Uterus (tissue), 4 donors: ENCODE measurements at places on chromosomes 1 and 21.

GRCh38 chr1:227946624-227947385 lies 927 bp downstream of the WNT9A start:
- peak; percentile 72 for DNase-seq

DNA sequence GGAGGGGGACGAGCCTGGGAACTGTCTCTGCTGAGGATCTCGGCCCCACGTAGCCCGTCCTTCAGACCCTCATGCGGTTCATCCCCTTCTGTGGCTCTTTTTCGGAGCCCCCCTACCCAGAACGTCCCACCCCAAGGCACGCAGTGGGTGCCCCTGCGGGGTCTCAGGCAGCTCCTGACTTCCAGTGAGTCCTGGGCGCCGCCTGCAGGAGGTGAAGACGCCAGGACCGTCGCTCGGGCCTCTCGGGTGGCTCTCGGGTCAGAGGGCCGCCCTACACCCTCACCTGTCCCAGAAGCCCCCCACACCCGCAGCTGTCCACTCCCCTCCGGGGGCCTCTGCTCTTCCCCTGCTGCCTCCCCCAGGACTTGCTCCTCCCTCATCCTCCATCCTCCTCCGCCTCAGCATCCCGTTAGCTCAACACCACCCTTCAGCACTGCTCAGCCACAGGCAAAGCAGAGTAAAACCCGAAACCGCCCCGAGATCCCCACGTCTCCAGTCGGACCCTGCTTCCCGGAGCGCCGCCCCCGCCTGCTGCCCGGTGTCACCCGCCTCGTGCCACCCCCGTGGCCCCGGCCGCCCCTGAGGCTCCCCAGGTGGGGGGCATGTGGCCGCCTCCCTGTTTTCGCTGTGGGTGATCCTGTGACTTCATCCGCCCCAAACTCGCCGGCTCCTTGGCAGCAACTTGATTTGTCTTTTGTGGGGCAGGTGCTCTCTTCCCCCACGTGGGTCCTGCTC lies 13.3 kb upstream of the POFUT2 start:
- peak; percentile 21 for DNase-seq

DNA sequence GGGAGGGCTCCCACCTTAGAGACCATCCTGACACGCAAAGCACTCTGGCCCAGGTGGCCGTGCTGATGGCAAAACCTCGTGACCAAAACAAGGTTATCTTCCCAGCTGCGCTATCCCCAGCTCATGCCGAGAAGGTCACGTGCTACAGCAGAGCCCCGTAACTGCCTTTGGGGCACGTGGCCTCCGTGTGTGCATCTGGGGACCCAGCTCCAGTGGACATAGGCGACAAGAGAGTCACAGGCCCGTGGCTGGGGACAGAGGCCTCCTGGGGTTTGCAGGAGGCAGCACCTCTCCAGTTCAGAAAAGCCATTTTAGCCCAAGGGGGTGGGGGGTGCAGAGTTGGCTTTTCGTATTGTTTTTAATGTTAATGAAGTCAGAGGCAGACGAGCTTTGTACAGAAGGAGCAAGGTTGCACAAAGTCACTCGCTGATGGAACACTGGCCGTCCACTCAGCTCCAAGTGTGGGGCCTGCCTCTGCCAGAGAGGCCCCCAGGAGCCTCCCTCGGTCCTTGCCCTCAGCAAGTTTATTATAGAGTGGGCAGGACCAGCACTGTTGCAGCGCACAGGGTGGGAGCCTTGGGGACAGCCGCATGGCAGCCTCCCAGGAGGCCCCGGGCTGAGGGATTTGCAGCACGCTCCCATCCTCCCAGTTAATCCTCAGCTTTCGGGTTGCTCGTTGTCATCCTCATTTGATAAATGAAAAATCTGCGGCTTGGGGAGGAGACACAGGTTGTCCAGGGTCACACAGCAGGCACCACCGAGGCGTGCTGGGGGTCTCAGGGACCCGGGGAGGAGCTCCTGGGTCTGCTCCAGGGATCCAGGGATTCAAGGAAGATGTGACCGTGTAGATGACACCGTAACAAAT lies 8.0 kb upstream of the PDE9A start:
- no peak for DNase-seq

- DNase-seq, result no peak
Measured at GRCh38 chr1:101119289-101119688, 93.7 kb upstream of the DPH5 start.

GRCh38 chr1:32885676-32886003 lies 651 bp upstream of the HPCA start:
- DNase-seq, result no peak

DNA sequence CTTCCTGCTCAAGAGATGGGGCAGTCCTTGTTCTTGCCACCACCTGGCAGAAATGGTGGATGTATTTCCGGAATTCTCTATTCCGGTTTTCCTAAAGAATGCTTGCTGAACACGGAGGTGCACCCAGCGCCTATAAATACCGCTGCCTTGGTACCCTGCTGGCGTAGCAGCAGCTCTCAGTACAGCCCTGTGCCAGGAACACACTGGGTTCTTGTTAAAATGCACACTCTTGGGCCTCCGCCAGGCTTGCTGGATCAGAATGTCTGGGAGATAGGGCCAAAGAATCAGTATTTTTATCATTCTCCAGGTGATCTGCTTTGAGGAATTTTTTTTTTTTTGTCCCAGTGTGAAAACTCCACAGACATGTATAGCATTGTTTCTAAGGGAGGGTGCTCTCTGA lies 54.2 kb downstream of the IGSF5 start:
- DNase-seq, result no peak

DNA sequence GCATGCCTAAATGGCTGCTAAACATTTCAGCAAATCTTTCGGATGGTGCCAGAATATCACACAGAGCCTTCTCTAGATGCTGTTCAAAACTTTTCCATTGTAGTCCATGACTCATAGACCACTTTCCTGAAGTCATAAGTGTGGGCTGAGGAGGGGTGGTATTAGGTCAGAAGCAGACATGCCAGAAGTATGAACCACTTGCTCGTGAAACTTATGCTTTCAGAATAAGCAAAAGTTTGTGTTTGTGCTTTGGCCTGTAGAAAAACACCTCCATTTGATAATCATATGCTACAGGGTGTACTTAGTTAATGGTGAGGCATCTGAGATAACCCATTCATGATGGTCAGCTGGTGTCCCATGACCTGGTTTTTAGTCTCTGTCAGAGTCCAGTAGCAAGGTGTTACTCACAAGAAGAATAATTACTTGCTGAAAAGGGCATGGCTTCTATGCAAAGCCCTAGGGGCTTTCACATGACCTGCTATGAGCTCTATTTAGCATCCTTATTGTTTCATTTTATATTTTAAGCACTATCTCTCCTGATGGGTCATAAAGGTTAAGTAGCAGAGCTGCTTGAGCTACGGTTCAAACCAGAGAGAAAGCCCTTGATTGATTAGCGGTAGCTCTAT lies 183.1 kb upstream of the IVNS1ABP start:
- no peak for DNase-seq

DNA sequence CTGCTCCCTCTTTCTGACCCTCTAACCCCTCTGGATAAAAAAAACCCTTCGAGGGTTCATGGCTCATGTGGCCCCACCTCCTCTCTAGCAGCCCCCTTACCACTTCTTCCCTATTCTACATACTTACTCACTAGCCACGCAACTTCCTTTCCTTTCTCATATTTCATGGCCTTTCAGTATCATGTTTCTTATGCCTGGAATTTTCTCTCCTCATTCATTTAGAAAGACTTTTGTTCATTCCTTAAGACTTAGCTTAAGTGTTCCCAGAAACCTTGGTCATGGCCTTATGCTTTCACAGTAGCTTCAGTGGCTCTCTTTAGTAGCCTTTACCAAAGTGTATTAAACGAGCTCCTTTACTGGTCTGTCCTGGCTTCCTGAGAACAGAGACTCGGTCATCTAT lies 6.1 kb downstream of the ACP6 start:
- no peak for DNase-seq

DNA sequence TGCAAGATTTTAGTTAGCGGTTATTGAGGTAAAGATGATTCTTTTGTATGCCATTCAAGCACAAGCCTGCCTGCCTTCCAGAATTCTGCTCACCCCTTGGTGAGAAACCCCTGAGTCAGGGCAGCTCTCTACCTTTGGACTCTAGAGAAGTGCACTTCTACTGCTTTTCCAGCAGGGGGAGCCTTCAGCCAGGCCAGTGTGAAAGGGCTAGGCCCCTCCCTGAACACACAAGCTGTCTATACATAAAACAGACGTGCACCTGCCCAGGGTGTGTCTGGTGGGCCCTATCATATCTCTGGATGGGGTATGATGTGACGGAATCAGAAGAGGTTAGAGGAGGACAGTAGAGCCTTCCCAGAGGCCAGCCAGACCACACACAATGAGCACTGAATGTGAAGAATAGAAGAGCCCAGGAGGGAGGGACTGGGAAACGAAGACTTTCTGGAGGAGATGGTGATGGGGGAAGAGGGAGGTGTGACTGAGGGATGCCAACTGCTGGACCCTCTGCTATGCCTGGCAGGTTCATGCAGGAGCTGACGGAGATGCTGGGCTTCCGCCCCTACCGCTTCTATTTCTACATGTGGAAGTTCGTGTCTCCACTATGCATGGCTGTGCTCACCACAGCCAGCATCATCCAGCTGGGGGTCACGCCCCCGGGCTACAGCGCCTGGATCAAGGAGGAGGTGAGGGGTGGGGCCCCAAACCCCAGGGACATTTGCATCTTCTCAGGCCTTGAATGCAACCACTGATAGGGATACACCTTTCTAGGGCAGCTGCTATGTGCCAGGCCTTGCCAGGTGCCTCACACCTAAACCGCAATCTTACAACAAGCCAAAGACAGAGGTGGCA lies 13.0 kb upstream of the KCNC4 start:
- no peak for DNase-seq

GRCh38 chr1:241767737-241768136 lies 80.3 kb upstream of the EXO1 start:
- DNase-seq, result no peak

DNA sequence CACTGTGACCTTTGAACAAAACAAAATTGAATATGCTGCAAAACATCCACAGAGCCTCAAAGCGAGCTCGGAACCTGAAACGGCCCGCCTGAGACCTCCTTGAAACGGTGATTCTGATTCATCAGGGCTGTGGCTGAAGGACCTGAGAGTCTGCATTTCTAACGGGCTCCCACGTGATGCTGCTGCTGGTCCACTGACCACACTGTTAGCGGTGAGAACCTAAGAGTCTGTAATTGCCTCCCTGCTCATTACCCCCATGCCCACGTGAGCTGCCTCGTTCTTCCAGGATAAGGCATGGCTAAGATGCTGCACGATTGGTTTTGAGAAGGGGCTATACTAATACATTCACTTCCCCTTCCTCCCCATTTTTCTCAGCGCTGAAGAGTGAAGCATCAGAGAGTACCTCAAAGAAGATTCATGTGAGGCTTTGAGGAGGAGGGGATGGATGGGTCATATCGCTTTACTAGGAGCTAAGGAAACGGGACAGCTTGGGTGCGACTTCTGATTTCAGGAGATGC lies 9.7 kb downstream of the TLR5 start:
- no peak for DNase-seq

GRCh38 chr1:154751690-154752089 lies 118.4 kb downstream of the KCNN3 start:
- DNase-seq, result peak; percentile 72

DNA sequence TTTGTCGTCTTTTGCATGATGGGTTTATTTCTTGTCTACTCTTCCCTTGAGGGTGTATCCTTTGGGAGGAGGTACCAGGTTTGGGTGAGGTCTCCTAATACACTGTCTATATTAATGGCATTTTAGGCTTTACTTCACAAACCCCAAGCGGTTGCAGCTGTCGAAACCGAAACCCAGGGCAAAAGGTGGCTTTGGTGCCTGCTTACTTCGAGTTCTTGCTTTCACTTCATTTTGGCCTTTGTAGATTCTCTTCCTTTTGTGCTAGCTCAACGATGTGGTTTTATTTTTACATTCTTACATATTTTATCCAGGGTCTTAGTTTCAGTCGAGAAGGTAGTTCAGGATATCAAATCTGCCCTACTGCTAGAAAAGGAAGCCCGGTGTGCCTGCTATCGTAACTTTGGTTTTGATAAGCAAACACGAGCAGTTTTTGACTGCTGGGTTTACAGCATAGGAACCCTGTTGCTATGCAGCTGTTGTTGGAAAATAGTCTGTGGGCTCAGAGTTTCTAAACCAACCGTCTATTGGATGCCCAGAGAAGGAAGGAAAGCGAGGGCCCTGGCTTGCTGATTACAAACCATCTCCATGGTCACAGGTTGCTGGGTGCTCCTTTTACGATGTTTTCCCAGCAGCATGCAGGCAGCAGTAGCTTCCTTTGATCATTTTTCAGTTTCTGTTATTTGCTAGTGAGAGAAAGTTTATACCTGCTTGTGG lies 9.8 kb upstream of the TSPAN2 start:
- DNase-seq, result peak; percentile 58

- DNase-seq, result no peak
Measured at GRCh38 chr1:185404907-185405568, 88.0 kb upstream of the IVNS1ABP start.

- no peak for DNase-seq
Measured at GRCh38 chr1:232511172-232511571, 118.8 kb downstream of the SIPA1L2 start.

DNA sequence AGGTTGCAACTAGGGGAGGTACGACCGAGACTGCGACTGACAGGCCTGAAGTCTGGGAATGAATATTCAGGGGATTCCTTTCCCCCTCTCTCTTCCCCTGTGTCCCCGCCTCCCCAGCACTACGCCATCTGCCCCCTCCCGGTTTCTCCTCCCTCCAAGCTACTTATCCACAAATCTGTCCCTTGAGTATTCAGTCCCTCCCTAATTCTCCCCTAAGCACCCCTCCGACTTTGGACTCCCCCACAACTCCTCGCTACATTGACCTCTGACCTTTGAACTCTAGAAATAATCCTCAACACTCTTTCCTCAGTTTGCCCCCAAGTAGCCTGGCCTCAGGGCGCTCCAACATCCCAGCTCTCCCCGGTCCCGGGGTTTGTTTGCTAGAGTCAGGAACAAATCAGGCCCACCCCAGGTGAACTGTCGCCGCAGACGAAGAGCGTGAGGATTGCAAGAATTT lies 393 bp downstream of the LYSMD1 start:
- peak; percentile 71 for DNase-seq

DNA sequence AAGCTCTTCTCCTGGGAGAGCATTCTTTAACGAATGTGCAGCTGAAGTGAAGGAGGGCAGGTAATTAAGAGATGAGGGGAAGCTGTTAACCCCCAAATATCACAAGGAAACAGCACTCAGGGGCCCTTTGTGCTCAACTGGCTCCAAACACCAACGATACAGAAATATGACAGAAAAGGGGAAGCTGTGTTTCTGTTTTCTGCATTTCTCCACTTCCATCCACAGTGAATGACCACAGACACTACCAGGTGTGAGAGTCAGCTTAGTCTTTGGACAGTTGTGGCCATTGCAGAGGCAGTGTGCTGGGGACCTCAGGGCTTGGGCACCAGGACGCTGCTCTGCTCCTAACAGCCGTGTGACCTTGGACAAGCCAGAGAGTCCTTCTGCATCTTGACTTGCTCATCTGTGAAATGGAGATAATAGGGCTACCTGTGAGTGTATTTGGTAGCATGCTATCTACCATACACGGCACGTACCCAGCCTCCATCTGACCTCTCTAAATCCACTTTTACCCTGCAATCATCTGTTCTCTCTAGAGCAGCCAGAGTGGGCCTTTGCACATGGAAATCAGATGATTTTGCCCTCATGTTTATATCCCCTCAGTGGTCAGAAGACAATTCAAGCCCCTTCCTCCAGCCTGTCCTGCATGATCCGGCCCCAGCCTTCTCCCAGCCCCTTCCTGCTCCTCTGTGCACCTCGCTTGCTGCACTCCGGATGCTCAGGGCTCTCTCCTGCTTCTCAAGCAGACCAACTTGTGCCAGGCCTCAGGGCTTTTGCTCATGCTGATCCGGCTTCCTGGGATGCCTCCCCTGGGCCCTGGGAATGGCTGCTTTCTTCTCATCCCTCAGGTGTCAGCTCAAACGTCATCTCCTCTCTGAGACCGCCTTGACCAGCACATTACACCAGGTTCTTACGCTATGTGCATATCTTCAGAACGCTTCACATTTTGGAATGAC lies 4.7 kb upstream of the TINAGL1 start:
- DNase-seq, result no peak
